Mammary epithelial cell (primary cell): ENCODE measurements at places on chromosomes 7 and 10. TPM values are rescaled to one million over a fixed set of nuclear protein-coding genes. Genes with fewer than 3 reads are reported as not detected.

Gene OR2A7
- total RNA-seq, result 4.4 and 5.1 TPM in 2 replicates

Gene ZP3
- 10.2 TPM for total RNA-seq

Gene BBIP1
- total RNA-seq, result 25.0 and 35.2 TPM in 2 replicates

Gene RSBN1L
- 8.8 TPM for total RNA-seq

Gene ACBD7
- total RNA-seq, result 0.33 TPM

Gene SPDYE6
- total RNA-seq, result not detected in 2 replicates

Gene LLCFC1
- total RNA-seq, result not detected

Gene PDK4
- 1.8 TPM for total RNA-seq

Gene NPTX2
- total RNA-seq, result 3.0 TPM

Gene PRKAR1B
- total RNA-seq, result 22.0 and 34.5 TPM in 2 replicates

Gene CCDC146
- total RNA-seq, result 1.2 TPM

Gene IL6
- 0.37 and 0.66 TPM in 2 replicates for total RNA-seq

Gene UCN3
- not detected in 2 replicates for total RNA-seq

GRCh38 chr7:28747854-28748253 is 210.3 kb downstream of the TRIL start:
- no peak for DNase-seq

DNA sequence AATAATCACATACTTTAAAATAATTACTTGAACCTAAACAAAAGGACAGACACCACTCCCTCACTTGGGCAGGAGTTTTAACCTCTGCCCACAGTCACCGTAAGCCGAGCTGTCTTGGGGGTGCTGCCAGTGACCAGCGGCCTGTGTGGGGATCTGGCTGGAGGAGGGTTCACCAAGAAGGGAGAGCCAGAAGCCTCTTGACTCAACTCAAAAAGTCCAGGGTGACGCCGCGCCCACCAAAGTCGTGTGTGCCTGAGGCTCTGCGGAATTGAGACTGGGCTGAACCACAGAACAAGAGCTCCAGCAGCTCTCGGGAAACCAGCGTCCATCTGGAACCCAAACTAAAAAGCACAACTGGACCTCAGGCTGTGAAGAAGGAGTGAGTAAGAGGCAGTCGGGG is 35.8 kb downstream of the ZFAND2A start:
- DNase-seq, result no peak

GRCh38 chr7:127953423-127954356 is 77.5 kb downstream of the LRRC4 start:
- no peak for DNase-seq

DNA sequence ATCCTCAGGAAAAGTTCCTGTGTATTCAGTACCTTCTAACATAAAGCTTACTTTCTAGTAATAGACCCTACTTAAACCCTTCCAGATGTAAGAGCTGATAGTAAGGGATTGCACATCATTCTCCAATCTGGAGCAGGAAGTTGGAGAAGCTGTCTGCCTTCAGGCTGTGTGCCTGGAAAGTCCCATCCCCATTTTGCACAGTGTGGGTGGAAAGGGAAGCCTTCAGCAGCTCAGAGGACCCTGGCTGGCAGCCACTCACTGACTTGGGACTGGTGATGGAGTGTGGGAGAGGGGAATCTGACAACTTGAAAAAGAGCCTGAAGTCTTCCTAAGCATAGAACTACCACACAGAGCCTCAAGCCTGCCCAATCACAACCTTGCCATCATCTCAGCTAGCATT is 164.1 kb upstream of the ADO start:
- DNase-seq, result peak; percentile 58

DNA sequence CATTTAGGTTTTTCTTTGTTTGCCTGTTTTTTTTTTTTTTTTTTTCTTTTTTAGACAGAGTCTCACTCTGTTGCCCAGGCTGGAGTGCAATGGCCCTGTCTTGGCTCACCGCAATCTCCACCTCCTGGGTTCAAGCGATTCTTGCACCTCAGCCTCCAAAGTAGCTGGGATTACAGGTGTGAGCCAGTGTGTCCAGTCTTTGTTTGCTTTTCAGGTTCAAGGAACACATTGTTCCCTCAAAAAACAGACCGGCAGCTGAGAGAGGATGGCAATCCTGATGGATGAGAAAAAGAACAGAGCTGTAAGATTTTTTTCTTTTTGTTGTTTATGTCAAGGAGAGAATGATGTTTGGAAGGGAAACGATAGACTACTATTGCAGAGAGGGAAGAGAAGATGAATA is 23.3 kb upstream of the RHOBTB1 start:
- DNase-seq, result no peak

GRCh38 chr7:31096877-31097258 is 44.8 kb downstream of the ADCYAP1R1 start:
- no peak for DNase-seq

- DNase-seq, result peak; percentile 14
These were observed 93.8 kb downstream of the ADD3 start for GRCh38 chr10:110101464-110102144.

DNA sequence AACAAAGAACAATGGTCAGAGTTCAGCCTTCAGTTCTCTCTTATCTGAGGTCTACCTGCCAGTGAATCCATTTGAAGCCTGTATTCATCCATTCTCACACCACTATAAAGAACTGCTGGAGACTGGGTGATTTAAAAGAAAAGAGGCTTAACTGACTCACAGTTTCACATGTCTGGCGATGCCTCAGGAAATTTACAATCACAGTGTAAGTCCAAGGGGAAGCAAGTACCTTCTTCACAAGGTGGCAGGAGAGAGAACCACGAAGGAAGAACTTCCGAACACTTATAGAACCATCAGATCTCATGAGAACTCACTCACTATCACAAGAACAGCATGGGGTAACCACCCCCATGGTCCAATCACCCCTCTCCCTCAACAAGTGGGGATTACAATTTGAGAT is 33.0 kb upstream of the SLC25A13 start:
- DNase-seq, result peak; percentile 3

GRCh38 chr10:14014423-14014822 is 316.3 kb downstream of the FRMD4A start:
- no peak for DNase-seq

DNA sequence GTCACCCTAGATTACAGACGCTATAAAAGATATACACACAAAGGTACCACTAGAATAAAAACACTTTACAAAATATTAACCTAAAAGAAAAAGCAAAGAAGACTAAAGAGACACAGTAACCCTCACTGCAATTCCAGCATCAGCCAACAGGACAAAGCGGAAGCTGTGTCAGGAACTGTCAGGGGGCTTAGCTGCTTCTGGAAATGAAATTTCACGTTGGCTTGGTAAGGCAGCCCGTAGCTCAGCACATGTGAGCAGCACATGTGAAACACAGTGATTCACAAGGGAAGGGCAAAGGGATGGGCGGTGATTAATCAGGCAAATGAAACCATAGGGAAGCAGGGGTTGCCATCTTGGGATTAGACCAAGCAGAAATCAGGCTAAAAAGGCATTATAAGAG is 195.4 kb downstream of the MGMT start:
- DNase-seq, result no peak

- no peak for DNase-seq
These were observed 62.7 kb downstream of the CALML3 start for GRCh38 chr10:5587151-5588079.

DNA sequence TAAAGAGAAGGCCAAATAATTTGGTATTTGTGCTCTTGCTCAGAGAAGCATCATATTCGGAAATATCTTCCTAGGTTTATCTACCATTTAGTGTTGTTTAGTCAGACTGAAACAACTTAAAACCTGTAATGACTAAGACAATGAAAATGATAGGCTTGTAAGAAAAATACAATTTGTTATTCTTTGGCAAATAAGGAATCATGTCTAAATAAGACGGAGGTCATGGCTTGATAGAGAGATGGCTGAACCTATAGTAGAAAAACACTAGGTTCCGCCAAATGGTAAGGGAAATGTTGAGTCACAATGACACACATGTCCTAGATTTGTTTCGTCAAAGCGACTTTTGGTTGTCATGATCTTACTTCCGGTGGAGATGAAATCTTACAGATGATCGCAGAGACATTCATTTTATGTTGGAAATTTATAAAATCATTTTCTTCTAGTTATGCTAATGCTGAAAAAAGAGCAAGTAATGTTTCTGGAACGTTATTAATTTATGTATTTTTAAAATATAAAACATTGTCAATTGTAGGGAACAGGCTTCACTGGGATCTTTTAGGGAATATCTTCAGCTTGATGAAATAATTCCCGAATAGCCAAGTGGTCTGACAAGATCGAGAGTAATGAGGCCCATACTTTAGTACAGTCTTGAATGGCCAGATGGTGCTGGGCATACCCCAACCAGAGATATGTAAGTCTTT is 1.0 kb downstream of the SRGN start:
- no peak for DNase-seq

DNA sequence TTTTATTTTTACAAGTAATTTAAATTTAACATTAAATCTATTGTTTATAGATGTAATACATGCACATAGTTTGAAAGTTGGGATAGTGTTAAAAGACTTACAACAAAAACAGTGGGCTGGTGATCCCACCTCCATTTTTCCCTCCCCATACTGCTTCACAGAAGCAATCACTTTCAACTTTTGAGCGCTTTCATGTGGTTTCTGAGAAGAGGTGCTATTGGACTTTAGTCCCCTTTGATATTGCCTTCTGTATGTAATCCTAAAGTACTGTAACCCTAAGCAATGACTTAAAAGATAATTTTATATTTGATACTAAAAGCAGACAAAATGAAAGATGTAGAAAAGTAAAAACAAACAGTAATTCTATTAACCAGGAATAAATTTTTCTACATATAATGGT is 88.1 kb upstream of the FAM171A1 start:
- DNase-seq, result no peak

DNA sequence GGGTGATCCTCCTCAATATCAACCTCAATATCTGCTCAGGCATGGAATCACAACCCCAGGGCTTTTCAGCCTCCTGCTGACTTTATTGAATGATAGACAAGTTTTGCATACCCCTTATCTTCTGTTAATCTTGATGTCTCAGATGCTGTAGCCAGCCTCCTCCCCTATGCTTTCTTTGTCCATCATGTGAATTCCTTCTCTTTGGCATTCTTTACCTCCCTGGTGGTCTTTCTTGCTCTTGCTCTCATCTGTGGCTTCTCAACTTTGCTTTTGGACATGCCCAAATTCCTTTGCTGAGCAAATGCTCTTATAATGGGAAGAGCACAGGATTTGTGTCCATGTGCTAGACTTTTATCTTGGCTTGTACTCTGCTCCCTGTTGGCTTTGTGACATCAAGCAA is 73.4 kb upstream of the FAM13C start:
- no peak for DNase-seq

- DNase-seq, result peak; percentile 54
These were observed 14.6 kb downstream of the IFIT3 start for GRCh38 chr10:89342206-89342958.

DNA sequence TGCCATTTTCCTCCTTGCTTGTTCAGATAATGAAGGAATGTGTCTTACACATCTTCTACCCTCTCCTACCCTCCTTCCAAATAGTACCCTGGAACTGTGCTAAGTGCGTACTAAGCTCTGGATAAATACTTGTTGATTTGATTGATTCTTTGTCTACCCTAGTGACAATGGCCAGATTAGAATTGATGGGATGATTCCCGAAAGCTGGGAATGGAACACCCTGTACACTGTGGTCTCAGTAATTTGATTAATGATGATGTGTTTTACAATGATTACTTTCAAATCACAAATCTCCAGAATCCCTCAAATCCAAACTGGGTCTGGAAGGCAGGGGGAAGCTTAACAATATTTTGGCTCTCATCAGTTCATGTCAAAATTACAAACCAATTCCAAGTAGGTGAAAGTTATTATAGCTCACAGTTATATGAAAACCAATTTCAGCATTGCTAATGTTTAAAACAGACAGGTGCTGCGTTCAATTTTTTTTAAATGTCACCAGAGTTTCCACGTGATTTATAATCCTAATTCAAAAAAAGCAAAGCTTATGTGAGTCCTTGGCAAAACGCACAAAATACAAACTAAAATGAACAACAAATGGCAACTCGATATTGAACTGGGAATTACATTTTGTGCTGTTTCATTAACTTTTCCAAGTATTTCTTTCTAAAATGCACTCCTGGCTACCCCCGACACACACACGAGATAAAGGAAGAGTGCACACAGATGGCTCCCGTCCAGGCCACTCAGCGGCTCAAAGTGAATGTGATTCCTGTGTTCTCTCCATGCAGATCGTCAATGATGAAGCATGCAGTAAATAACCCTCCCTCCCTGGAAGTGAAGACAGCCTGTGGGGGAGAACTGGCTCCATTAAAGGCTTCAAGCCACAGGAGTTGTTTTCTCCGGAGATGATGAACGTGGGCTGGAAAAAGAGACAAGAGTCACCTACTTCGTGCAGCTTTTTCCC is 21.7 kb upstream of the ADRB1 start:
- no peak for DNase-seq

- no peak for DNase-seq
These were observed 140.0 kb upstream of the PHYHIPL start for GRCh38 chr10:59036311-59037017.

- peak; percentile 60 for DNase-seq
These were observed 739.5 kb downstream of the SORCS1 start for GRCh38 chr10:106424981-106425380.

- DNase-seq, result no peak
These were observed 9.6 kb downstream of the GDF10 start for GRCh38 chr10:47309408-47310089.
